HepG2 (cell line): ENCODE measurements at places on chromosomes 16 and 17. TPM values are rescaled to one million over a fixed set of nuclear protein-coding genes. Genes with fewer than 3 reads are reported as not detected.

GRCh38 chr16:74623214-74623838, 16.4 kb upstream of the GLG1 start:
- no peaks in the 10 kb centered on the region for H3K4me1 ChIP-seq
- H3K27me3 ChIP-seq, result no peaks in the 10 kb centered on the region
- H3K4me3 ChIP-seq, result no peak overlapping the region
- peaks cover 72% of the 10 kb centered on the region for H3K36me3 ChIP-seq

DNA sequence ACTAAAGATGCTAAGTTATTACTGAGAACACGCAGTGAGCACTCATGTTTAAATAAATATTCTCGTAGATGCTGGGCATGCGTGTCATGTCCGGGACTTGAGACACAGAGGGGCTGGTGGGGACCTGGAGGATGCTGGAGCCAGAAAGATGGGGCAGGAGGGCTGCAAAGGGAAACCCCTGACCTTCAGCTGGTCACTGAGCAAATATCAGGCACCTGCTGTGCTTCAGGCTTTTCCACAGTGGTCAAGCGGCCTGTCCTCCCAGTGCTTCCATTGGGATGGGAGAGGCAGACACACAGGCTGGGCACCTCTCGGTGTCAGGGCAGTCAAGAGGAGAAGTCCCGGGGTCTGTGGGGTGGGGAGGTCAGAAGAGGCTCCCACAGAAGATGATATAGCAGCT, 211.4 kb downstream of the GSG1L start:
- no peaks in the 10 kb centered on the region for H3K36me3 ChIP-seq
- H3K4me1 ChIP-seq, result no peaks in the 10 kb centered on the region
- H3K4me3 ChIP-seq, result no peak overlapping the region
- no peak overlapping the region for H3K27ac ChIP-seq
- H3K27me3 ChIP-seq, result peaks cover 2% of the 10 kb centered on the region; the same call in 1 of the 2 replicates

Gene SEBOX
- total RNA-seq, result not detected in 2 replicates

Gene GRAPL
- total RNA-seq, result not detected in 2 replicates

Gene FBXL20
- total RNA-seq, result 10.2 and 10.6 TPM in 2 replicates
